ENCODE measurements at places on chromosomes 2 and 18. TPM values are rescaled to one million over a fixed set of nuclear protein-coding genes. Genes with fewer than 3 reads are reported as not detected.

The IL37 gene
- polyA plus RNA-seq = not detected

The GKN2 gene
- not detected for polyA plus RNA-seq

The SERPINB12 gene
- polyA plus RNA-seq = not detected

The CHAC2 gene
- 6.8 TPM for polyA plus RNA-seq

The ICOS gene
- 0.29 TPM for polyA plus RNA-seq

The FAM237A gene
- not detected for polyA plus RNA-seq
